ENCODE measurements at places on chromosomes 7 and 10.

DNA sequence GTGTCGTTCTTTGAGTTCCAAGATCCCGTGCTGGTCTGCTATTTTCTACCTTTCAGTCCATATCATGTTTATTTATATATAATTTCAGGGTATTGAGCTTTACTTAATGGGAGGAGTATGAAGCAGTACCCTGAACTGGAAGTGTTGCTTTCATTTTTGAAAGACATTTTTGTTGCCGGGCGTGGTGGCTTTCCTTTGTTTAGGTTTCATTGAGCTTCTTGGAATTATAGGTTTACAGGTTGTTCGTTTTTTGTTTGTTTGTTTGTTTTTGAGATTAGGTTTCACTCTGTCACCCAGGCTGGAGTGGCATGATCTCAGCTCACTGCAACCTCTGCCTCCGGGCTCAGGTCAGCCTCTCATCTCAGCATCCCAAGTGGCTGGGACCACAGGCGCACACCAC lies 7.4 kb downstream of the ZNF487 start:
- no peak for DNase-seq

- no peak for DNase-seq
Measured at GRCh38 chr10:88316292-88316861, 266.7 kb downstream of the RNLS start.

GRCh38 chr10:28393956-28394568 lies 91.2 kb upstream of the MPP7 start:
- DNase-seq = peak; percentile 31

DNA sequence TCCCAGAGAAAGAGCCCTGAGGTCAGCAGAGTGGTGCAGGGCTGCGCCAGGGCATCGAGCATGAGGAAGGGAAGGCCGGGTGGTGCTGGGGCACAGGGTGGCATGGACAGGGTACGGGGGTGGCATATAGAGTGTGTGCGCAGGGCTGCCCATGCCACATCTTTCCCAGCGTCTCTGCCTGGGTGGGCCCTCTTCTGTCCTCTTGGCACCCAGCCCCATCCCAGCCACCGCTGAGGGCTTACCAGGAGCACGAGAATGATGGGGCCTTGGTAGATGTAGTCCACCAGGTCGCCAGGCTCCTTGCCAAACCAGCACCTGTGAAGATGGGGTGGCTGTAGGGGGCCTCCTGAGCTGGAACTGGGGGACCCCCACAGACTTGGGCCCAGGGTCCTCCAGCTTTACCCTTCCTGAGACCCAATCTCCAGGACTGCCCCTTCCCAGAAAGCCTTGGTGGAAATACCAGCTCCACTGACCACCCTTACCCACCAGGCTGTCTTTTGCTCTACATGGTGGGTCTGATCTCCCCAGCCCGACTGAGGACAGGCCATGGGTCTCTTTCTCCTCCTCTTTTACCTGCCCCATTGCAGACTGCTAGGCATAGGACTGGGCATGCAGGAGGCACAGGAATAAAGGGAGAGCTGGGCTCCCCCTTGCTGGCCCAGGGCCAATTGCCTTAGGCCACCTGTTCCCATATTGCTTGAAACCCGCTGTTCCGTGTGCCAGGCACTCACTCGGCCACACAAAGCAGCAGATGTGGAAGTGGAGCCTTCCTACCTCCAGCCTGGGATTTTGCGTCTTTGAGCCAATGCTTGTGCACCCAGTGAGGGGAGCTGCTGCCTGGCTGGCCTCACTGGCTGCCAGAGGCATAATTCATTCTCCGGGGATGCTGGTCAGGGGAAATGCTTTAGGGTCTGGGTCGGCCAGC lies 21.7 kb downstream of the CRHR2 start:
- DNase-seq = no peak

DNA sequence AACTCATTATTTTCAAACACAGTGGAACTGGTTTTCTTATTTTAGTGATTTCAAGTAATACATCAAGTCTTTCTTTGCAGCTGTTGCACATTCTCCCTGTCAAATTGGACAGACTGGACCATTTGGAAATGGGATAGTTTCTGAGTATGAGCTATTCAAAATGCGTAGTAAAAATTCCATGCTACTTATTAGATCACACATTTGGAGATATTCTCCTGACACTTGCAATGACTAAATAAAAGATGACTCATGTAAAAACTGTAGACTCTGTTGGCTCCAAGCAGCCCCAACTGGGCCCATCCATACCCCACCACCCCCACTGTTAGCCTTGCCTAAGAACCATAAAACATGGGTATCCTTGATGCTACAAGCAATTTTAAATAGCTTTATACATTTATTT lies 25.9 kb upstream of the BICC1 start:
- no peak for DNase-seq

- no peak for DNase-seq
Measured at GRCh38 chr7:44325201-44325671, at the start of gene CAMK2B. TSS of gene CAMK2B (minus strand) at chr7:44325594. CDS start at chr7:44325421, 173 bp downstream.

DNA sequence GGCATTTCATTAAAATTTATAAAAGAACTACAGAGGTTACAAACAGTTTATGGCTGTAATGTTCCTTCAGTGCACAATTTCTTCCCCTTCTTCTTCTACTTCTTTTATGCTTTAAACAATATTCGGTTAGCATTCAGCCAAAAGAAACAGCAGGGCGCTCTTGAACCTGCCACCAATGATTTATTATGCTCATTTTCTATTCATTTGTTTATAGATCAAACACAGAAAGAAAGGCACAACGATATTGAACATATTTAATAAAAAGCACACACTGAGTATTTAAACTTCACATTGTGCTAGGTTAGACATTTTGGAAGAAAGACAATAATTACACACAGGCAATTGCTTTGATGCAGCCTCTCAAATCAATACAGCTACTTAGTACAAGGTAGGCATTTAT lies 1025.8 kb upstream of the LRRN3 start:
- DNase-seq = no peak

DNA sequence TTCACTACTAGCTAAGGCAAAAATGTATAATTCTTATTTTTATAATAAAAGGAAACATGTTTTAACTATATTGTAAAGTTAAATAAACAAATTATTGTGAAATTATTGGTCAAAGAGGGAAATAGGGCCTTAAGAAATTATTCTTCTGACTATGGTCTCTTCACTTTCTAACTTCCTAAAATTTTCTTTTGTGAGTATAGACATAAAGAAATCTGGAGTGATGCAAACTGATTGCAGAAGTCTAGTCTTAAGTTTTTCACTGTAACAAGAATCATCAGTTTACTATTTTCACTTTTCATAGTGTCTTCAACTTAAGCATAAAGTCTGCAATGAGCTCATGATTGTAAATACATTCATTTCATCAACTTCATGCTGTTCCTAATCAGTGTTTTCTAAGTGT lies 525.4 kb downstream of the TFEC start:
- DNase-seq = no peak

DNA sequence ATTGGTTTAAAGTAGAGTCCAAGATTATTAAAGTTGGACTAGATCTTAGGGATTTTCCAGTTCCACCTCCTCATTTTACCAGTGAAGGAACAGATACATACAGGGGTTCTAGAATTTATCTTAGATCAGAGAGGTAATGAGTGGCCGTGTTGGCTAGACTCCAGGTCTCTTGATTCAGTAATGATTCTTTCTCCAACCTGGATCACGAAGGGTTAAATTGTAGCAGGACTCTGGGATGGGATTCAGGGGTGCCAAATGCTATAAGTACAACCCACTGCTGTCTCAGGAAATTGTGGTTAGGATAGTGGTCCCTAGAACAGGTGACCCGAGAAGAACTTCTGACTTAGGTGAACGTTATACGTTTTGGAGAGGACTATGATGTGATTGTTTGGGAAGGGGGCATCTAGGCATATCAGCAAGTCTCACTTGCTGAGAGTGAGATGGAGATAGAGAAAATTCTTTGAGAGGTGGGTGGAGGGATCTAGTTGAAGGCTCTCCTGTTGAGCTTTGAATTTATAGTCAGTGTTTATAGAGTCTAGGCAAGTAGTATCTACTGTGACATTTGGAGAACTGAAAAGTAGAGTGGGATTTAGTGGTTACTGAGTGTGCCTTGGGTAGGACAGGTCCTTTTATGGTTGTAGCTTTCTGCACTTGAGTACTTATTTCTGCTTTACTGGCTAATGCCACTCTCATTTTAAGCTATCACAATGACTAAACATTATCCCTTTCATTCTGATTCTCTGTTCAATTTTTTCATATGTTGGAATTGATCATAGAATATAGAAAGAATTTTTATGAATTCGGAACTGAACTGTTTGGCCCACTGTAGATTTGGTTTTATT lies 58.3 kb downstream of the ST7 start:
- no peak for DNase-seq
